Right lobe of liver (tissue), 6 donors: ENCODE measurements at places on chromosomes 1 and 21.

DNA sequence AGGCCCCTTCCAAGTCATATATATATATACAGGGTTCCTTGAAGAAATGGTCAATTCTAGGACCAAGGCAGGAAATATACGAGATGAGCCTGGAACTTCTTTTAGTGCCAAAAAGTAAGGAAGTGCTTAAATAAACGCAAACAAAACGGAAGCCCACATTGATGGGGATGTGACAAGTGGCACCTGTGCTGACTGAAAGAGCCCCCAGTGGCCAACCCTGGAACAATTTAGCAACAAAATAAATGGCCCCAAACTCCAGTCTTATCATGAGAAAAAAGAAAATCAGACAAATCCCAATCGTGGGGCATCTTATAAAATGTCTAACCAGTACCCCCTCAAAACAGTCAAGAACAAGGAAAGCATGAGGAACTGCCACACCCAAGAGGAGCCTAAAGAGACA is 17.7 kb downstream of the PLA2G5 start:
- no peaks in the 10 kb centered on the region for H3K27me3 ChIP-seq
- H3K36me3 ChIP-seq: no peaks in the 10 kb centered on the region
- no peaks in the 10 kb centered on the region for H3K4me1 ChIP-seq
- H3K4me3 ChIP-seq: no peak overlapping the region
- no peak overlapping the region for H3K27ac ChIP-seq
- DNase-seq: no peak

DNA sequence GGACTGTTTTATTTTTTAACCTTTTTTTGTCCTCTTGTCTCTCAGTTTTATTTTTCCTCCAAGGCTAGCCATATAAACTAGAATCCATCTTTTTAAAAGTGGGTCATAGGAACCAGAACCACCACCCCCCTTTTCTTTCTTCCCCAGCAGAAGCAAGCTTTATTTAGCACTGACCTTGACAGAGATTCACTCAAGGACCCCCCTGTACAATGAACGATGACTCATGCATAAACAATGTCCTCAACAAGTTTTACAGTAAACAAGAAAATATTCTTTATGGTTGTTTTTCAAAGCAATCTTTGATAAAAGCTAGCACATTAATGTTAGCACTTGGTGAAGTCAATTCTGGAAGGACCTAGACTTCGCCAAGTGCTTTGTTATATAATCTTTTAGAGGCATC is 14.1 kb downstream of the PKN2 start:
- H3K4me1 ChIP-seq: no peaks in the 10 kb centered on the region
- H3K27me3 ChIP-seq: no peaks in the 10 kb centered on the region
- no peak overlapping the region for H3K27ac ChIP-seq
- DNase-seq: no peak

DNA sequence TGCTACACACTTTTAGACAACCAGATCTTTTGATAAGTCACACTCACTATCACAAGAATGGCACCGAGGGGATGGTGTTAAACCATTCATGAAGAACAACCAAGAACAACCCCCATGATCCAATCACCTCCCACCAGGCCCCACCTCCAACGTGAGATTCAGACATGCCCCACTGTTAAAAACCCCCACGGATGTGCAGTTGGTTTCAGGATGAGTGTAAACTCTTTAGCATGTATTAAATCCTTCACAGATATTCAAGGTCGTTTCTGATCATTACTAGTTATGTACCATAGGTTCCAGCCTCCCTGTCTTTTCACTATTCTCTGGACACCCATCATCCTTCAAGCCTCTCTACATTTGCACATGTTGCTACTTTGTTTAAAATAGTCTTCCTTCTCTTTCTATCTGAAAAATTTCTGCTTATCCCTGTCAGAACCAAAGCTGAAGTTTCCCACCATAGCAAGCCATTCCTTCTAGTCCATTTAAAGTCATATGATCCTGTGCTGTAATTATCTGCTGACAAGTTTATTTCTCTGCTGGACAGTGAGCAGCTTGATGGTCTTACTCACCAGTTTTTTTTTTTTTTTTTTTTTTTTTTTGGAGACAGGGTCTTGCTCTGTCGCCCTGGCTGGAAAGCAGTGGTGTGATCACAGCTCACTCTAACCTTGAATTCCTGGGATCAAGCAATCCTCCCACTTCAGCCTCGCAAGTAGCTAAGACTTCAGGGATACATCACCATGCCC is 36.8 kb downstream of the MAP10 start:
- no peak overlapping the region for H3K27ac ChIP-seq
- H3K27me3 ChIP-seq: no peaks in the 10 kb centered on the region
- no peak for DNase-seq
- no peak overlapping the region for H3K4me3 ChIP-seq
- H3K36me3 ChIP-seq: no peaks in the 10 kb centered on the region

DNA sequence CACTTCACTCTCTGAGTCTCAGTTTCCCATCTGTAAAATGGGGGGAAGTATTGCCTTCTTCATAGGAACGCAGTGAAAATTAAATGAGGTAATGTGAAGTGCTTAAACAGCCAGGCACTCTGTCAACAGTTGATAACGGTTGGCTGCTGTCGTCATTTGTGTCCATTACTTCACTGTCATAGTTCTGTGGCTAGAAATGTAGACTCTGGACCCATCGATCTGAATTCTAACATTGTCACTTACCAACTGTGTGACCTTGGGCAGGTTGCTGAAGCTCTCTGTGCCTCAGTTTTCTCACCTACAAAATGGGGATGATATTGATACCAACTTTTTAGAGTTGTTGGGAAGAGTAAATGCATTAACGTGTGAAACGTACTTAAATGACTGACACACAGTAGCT is 152.6 kb downstream of the PTPRU start:
- H3K4me1 ChIP-seq: no peaks in the 10 kb centered on the region
- no peak for DNase-seq
- H3K27me3 ChIP-seq: no peaks in the 10 kb centered on the region
- no peak overlapping the region for H3K27ac ChIP-seq
- no peaks in the 10 kb centered on the region for H3K36me3 ChIP-seq
- H3K4me3 ChIP-seq: no peak overlapping the region

GRCh38 chr1:176691251-176692228 is 228.6 kb downstream of the PAPPA2 start:
- H3K4me1 ChIP-seq: no peaks in the 10 kb centered on the region
- no peaks in the 10 kb centered on the region for H3K36me3 ChIP-seq
- no peak overlapping the region for H3K4me3 ChIP-seq
- H3K27me3 ChIP-seq: no peaks in the 10 kb centered on the region
- no peak overlapping the region for H3K27ac ChIP-seq
- DNase-seq: no peak

DNA sequence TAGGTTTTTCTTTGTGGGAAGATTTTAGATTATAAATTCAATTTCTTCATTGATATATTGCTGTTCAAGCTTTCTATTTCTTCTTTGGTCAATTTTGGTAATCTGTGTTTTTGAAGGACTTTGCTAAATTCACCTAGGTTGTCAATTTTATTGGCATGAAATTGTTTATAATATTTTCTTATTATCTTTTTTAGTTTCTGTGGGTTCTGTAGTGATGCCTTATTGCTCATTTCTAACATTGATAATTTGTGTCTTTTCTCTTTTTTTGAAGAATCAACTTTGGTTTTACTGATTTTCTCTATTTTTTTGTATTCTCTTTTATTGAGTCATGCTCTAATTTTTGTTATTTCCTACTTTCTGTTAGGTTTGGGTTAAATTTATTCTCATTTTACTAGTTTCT is 123.2 kb downstream of the ADSS2 start:
- no peaks in the 10 kb centered on the region for H3K27me3 ChIP-seq
- H3K4me1 ChIP-seq: no peaks in the 10 kb centered on the region
- H3K4me3 ChIP-seq: no peak overlapping the region
- DNase-seq: no peak

- no peak overlapping the region for H3K4me3 ChIP-seq
- H3K27ac ChIP-seq: no peak overlapping the region
Measured at GRCh38 chr1:45922813-45923212, 119.4 kb downstream of the MAST2 start.

DNA sequence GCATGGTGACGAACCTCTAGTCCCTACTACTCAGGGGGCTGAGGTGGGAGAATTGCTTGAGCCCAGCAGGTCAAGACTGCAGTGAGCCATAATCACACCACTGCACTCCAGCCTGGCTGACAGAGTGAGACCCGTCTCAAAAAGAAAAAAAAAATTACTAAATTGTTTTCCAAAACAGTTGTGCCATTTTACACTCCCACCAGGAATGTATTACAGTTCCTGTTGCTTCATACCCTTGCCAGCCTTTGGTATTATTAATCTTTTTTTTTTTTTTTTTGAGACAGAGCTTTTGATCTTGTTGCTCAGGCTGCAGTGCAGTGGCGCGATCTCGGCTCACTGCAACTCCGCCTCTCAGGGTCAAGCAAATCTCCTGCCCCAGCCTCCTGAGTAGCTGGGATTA is 55.9 kb downstream of the RPS6KA1 start:
- H3K4me1 ChIP-seq: no peaks in the 10 kb centered on the region
- H3K27me3 ChIP-seq: no peaks in the 10 kb centered on the region
- DNase-seq: no peak
- no peaks in the 10 kb centered on the region for H3K36me3 ChIP-seq
- no peak overlapping the region for H3K4me3 ChIP-seq

GRCh38 chr1:54410359-54410758 is 4.2 kb upstream of the SSBP3 start:
- H3K4me3 ChIP-seq: no peak overlapping the region
- H3K27me3 ChIP-seq: no peaks in the 10 kb centered on the region
- no peak overlapping the region for H3K27ac ChIP-seq
- H3K36me3 ChIP-seq: no peaks in the 10 kb centered on the region

GRCh38 chr1:113141650-113142473 is 68.9 kb downstream of the LRIG2 start:
- H3K27me3 ChIP-seq: no peaks in the 10 kb centered on the region
- no peak overlapping the region for H3K4me3 ChIP-seq
- H3K36me3 ChIP-seq: no peaks in the 10 kb centered on the region
- no peak for DNase-seq
- H3K4me1 ChIP-seq: no peaks in the 10 kb centered on the region

DNA sequence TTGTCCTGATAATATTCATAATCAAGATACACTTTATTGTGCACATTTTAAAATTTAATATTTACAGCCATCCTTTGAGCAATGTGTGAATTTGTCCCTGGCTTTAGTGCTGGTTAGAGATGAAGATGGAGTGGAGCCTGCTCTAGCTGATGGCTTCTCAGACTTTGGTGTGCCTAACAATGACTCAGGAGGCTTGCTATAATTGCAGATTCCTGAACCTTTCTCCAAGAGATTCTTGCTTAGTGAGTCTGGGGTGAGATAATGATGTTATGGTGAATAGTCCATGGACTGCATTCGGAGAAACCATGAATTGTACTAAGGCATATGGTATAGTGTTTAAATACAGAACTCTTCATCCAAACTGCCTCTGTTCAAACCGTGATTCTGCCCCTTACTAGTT is 307.1 kb downstream of the PAPPA2 start:
- H3K4me1 ChIP-seq: no peaks in the 10 kb centered on the region
- no peaks in the 10 kb centered on the region for H3K27me3 ChIP-seq
- no peak for DNase-seq
- H3K27ac ChIP-seq: no peak overlapping the region
- H3K4me3 ChIP-seq: no peak overlapping the region
